Chondrocyte (in vitro differentiated cells): ENCODE measurements at places on chromosomes 7 and 10.

- H3K27ac ChIP-seq = no peak overlapping the region
- H3K4me3 ChIP-seq = no peak overlapping the region
- no peak for DNase-seq
- no peaks in the 10 kb centered on the region for H3K36me3 ChIP-seq
- peaks cover 21% of the 10 kb centered on the region for H3K27me3 ChIP-seq
Observed at GRCh38 chr10:133251388-133252222, 13.9 kb downstream of the VENTX start.

DNA sequence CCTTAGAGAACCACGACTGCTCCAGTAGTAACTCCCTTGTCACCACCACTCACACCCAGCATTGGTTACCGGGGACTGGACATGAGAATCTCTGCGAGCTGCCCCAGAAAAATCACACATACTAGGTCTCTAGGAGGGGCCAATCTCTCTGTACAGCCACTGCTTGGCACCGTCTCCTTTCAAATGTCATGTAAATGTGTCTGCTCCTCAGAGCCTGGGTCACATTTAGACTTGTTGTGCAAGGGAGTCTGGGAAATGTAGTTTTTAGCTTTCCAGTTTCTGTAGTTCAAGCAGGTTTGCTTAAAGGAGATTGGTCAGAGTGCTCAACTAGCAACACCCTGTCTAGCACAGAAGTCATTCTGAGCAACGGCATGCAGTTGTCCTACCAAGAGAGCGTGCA lies 60.0 kb downstream of the CHN2 start:
- H3K36me3 ChIP-seq = no peaks in the 10 kb centered on the region
- H3K4me1 ChIP-seq = peaks cover 9% of the 10 kb centered on the region
- no peak overlapping the region for H3K4me3 ChIP-seq
- H3K27me3 ChIP-seq = no peaks in the 10 kb centered on the region

GRCh38 chr7:134167841-134168240 lies 40.7 kb downstream of the LRGUK start:
- H3K4me1 ChIP-seq = no peaks in the 10 kb centered on the region
- H3K27me3 ChIP-seq = peaks cover 2% of the 10 kb centered on the region
- DNase-seq = no peak
- H3K36me3 ChIP-seq = no peaks in the 10 kb centered on the region
- H3K27ac ChIP-seq = no peak overlapping the region

DNA sequence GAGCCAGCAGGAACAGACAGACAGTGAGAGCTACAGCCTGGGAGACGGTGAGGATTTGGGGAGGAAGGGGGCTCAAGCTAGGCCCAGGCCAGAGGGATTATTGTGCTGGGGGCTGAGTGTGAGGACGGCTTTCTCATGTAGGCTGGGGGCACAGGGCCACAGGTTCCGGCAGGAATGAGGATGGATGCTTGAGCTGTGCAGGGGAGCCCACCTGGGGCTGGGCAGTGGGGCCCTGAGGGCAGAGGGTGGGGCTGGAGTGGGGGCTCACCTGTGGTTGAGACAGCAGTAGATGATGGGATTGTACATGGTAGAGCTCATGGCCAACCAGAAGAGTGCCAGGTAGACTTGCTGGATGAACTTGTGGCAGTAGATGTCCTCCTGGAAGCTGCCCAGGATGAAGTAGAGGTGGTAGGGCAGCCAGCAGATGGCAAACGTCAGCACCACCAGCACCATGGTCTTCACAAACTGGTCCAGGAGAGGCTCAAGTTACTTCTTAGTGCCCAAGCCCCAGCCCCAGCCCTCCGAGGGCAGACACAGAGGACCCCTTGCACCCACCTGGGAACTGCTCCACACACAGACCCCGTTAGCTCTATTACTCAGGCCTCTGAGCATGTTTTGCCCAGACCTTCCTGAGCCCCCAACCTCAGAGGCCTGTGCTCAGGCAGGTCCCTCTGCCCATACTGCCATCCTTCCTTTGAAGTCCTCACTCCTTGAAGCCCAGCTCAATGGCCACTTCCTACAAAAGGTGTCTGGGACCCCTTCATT lies 9.7 kb downstream of the TACR2 start:
- no peak overlapping the region for H3K4me3 ChIP-seq
- H3K27ac ChIP-seq = peak overlapping the region; percentile 56
- H3K4me1 ChIP-seq = peaks cover 25% of the 10 kb centered on the region
- H3K36me3 ChIP-seq = peaks cover 7% of the 10 kb centered on the region
- H3K27me3 ChIP-seq = no peaks in the 10 kb centered on the region
- peak; percentile 47 for DNase-seq

DNA sequence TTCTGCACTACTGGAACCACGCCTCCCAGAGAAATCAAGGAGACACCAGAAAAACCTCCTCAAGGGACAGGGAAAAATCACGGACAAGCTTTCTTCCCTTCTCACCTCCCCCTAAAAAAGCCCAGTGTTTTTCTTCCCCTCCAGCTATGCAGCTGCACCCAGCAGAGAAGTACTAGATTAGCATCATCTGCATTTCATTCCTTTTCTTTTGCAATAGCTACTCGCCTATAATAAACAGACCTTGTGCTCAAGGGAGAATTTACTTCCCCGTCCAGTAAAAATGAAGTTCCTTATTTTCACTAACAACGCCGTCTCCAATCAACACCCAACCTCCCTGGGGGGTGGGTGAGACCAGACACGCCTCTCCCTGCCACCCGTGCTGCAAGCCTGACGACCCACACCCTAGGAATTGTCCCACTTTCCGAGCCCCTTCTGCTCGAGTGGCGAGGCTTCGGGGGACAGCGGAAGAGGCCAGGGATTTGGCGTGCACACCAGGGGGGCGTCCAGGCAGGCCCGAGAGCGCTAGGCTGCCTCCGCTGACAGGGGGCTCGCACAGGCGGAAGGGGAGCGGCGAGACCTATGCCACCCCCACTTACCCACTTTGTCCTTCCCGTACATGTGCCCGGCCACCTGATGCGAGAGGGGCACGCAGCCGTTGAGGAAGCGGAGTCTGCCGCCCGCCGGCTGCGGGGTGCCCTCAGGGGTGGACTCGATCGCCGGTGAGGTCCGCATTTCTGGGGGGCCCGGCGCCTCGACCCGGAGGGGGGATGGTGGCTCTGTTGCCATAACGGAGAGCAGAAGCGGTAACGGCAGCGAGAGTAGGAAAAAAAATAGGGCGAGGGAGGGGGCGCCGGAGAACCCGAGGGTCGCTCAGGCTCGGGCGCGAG lies 625 bp downstream of the IPMK start:
- peak overlapping the region; percentile 98 for H3K27ac ChIP-seq
- DNase-seq = no peak
- no peaks in the 10 kb centered on the region for H3K27me3 ChIP-seq

GRCh38 chr10:119461923-119462322 lies 80.6 kb downstream of the RGS10 start:
- peak; percentile 15 for DNase-seq
- peaks cover 9% of the 10 kb centered on the region for H3K36me3 ChIP-seq
- no peak overlapping the region for H3K4me3 ChIP-seq
- peaks cover 18% of the 10 kb centered on the region for H3K27me3 ChIP-seq
- H3K4me1 ChIP-seq = no peaks in the 10 kb centered on the region

GRCh38 chr10:25896421-25896820 lies 37.6 kb upstream of the MYO3A start:
- DNase-seq = no peak
- no peak overlapping the region for H3K4me3 ChIP-seq
- H3K27me3 ChIP-seq = no peaks in the 10 kb centered on the region
- no peak overlapping the region for H3K27ac ChIP-seq

- no peaks in the 10 kb centered on the region for H3K27me3 ChIP-seq
- no peak overlapping the region for H3K27ac ChIP-seq
- DNase-seq = no peak
- H3K4me3 ChIP-seq = no peak overlapping the region
- H3K36me3 ChIP-seq = no peaks in the 10 kb centered on the region
Observed at GRCh38 chr7:64651203-64651602, 14.7 kb upstream of the ZNF107 start.
